ENCODE measurements at places on chromosomes 16 and 17. TPM values are rescaled to one million over a fixed set of nuclear protein-coding genes. Genes with fewer than 3 reads are reported as not detected.

The KCNH6 gene
- not detected for total RNA-seq

The TRIM72 gene
- not detected for total RNA-seq

The ABCA9 gene
- not detected for total RNA-seq

The ZNF624 gene
- total RNA-seq, result 4.5 TPM

The ZPBP2 gene
- total RNA-seq, result not detected

All from activated CD8-positive, alpha-beta T cell treated with anti-CD3 and anti-CD28 coated beads, Interleukin-2, amount 10 ng/mL, durations not matched to agents 7 days and 5 days (primary cell).